Myocyte (in vitro differentiated cells): ENCODE measurements at places on chromosomes 2 and 18. TPM values are rescaled to one million over a fixed set of nuclear protein-coding genes. Genes with fewer than 3 reads are reported as not detected.

GRCh38 chr2:215416656-215417055, 19.2 kb downstream of the FN1 start:
- no peak for DNase-seq

GRCh38 chr18:8615397-8616027, 6.3 kb downstream of the RAB12 start:
- DNase-seq: peak; percentile 88

Gene VWC2L
- total RNA-seq: not detected in 2 replicates

Gene TUBB8B
- total RNA-seq: not detected in 2 replicates

Gene LAMA1
- 0.56 and 0.62 TPM in 2 replicates for total RNA-seq
